ENCODE measurements at places on chromosomes 13 and 19.

- DNase-seq = no peak
These were observed 11.5 kb upstream of the CCDC97 start for GRCh38 chr19:41298348-41298964.

DNA sequence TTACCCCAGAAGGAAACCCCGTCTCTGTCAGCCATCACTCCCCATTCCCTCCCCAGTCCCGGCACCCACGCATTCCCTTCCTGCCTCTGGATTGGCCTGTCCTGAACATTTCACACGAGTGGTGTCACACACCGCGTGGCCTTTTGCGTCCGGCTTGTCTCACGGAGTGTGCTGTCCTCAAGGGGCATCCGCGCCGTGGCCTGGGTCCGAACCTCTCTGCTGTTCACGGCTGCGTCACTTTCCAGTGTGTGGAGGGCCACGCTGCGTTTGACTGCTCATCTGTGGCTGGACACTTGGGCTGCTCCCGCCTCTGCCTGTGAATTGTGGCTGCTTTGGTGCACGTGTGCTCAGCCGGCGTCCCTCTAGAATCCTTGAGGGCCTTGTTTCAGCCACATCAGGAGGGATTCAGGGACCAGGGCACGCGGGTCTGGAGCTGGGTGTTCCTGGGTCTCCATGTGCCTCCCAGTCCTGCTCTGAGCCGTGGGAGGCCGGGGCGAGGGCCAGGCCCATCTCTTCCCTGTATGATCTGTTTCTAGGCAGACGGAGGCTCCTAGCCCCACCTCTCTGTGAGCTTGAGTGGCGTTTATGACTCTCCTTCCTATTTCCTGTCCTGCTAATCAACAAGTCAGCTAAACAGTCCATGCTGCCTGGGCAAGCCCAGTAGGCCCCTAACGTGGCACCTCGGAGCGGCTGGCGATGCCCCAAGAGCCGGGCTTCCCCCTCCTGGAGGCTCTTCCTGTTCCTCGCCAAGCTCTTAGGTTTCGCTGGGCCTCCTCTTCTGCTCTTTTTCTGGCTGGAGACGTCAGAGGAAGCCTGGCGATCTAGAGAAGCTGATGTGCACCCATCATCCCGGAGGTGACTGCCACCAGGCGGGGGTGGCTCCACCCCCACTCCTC lies 8.1 kb downstream of the STK11 start:
- no peak for DNase-seq

- no peak for DNase-seq
These were observed 58.4 kb downstream of the RASA3 start for GRCh38 chr13:114073881-114074612.

DNA sequence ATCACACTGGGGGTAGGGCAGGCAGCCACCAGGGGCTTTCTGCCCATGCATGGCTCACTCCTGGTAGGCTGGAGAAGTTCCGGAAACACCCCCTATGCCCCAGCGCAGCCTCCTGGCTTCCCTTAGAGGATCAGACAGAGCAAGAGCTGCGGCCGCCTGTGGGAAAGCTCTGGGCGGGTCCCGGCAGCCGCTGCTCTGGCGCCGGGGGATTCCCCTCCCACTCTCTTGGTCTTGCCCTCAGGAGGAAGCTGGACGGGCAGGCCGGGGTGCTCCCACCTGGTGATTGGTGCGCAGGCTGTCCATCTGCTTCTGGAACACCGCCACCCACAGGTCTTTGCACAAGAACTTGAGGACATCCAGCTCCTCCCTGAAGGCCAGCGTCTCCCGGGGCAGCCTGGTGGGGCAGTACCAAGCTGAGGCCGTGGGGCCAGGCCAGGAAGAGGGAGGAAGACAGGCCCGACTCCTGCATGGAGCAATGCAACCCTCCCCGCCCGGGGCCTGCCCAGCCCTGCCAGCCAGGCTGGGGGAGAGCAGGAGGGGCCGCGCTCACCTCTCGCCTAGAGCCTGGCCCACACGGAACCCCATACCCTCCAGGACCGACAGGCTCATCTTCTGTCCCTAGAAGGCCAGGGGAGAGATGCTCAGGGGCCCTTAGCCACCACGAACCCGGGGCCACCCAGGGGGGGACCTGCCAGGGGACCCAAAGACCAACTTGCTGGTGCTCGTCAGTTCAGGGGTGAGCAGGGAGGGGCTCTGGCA lies 4.0 kb upstream of the NKPD1 start:
- DNase-seq = no peak

DNA sequence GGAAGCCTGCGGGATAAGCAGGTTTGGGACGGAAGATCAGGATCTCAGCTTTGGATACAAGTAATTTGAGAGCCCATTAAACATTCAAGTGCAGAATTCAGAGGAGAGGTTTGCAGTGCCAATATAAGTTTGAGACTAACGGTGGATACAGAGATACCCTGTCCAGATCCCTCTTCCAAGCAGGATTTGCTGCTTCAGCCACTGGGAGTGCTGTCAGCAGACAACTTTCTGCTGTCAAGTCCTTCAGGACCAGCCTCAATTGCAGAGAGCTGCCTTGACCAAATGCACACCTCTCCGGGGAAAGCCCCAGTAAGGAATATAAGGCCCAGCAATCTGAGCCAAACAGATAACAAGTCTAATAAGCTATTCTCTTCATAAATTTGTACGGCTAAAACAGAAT lies 46.1 kb upstream of the ZNF780A start:
- DNase-seq = no peak

GRCh38 chr19:43416951-43417623 lies 2.4 kb downstream of the TEX101 start:
- DNase-seq = no peak

DNA sequence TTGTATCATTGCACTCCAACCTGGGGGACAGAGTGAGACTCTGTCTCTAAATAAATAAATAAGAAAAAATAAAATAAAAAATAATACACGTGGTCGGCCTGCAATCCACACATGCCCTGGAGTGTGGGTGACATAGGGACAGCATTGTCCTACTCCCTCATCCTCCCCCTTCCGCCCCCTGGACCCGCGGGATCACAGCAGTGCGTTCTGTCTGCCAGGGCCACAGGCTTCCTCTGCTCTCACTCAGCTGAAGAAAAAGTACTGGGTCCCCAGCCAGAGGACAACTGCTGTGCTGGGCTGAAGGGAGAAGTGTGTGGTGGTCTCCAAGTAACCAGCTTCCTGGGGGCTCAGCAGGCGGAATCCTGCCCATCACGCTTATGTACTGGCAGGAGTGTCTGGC lies 6.3 kb downstream of the BCAT2 start:
- no peak for DNase-seq

DNA sequence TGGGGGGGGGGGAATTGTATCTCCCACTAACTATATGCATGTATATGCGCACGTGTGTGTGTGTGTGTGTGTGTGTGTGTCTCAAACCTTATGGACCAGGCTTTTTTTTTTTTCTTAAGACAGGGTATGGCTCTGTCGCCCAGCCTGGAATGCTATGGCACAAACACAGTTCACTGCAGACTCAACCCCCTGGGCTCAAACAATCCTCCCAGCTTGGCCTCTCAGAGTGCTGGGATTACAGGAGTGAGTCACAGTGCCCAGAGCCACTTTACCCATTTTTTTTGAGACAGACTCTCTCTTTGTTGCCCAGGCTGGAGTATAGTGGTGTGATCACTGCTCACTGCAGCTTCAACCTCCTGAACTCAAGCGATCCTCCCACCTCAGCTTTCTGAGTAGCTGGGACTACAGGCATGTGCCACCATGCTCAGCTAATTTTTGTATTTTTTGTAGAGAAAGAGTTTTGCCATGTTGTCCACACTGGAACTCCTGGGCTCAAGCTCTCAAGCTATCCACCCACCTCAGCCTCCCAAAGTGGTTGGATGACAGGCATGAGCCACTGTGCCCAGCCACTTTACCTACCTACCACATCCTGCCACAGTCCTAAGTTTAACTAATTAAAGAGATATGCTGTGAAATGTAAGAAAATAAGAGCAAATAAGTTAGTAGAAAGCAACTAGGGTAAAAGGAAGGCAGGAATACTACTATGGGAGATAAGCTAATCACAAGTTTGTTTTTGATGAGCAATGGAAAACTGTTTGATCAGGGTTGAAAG lies 2.4 kb downstream of the ZMYM5 start:
- no peak for DNase-seq

DNA sequence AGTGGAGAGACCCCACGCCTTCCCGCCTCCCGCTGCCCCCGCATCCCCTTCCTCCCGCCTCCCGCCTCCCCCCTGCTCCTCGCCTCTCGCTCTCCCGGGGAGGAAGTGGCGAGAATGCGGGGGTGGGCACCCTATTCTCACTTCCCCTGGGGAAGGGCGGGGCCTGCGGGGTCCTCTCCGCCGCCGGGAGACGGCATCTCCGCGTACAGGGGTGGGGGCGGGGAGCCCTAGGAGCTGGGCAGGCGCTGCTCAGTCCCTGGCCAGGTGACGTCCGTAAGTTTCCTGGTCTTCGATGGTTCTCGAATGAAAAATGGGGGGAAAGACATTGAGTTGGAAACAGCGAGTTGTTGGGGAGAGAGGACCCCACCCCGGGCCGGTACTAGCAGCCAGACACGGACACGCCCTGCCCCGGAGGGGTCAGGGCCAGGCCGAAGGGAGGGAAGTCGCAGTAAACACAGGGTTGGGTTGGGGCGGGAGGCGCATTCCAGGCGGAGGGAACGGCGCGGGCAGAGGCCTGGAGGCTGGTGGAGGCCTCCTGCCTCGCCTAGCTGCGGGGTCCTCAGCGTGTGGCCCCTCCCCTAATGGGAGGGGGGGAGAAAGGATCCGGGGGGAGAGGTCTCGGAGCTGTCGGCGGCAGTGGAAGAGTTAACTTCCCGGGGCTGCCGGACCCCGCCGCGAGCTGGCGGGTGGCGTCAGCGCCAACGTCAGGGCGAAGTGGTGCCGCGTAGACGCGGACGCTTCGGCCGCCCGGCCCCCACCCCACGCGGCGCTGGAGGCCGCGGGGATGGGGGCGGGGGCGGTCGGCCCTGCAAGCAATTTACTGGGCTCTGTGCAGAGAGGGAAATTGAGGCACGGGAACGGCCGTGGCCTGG lies 10.4 kb upstream of the JUND start:
- DNase-seq = no peak

DNA sequence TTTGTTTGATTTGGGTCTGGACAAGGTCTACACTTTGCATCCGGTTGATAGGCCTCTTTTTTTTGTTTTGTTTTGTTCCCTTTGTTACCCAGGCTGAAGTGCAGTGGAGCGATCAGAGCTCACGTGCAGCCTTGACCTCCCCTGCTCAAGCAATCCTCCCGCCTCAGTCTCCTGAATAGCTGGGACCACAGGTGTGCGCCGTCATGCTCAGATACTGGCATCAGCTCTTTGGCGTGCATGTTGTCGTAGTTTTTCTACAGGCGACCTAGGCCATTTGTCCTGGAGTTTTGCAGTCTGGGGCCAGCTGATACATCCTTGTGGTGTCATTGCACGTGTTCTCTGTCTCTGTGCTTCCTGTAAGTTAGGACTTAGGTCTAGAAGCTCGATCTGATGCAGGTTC lies 16.3 kb downstream of the PAK4 start:
- no peak for DNase-seq

GRCh38 chr13:86729206-86729605 lies 930.0 kb upstream of the SLITRK6 start:
- DNase-seq = no peak
